Fibroblast of skin of back (primary cell): ENCODE measurements at places on chromosomes 3 and 15.

DNA sequence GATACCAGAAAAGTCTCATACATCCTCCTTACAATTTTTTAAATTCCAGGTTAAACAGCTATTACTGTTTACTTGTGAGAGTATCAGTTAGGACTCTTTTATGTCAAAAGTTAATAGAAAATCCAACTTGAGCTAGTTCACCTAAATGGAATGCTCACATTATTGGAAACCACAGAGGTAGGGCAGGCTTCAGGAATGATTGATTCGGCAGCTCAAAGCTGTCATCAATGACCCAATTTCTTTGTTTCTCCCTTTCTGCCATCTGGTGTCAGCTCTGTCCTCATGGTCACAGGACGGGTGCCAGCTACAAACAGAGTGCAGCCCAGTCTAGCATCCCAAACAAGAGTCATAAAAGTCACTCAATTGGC lies 32.2 kb downstream of the CFAP20DC start:
- DNase-seq = no peak

DNA sequence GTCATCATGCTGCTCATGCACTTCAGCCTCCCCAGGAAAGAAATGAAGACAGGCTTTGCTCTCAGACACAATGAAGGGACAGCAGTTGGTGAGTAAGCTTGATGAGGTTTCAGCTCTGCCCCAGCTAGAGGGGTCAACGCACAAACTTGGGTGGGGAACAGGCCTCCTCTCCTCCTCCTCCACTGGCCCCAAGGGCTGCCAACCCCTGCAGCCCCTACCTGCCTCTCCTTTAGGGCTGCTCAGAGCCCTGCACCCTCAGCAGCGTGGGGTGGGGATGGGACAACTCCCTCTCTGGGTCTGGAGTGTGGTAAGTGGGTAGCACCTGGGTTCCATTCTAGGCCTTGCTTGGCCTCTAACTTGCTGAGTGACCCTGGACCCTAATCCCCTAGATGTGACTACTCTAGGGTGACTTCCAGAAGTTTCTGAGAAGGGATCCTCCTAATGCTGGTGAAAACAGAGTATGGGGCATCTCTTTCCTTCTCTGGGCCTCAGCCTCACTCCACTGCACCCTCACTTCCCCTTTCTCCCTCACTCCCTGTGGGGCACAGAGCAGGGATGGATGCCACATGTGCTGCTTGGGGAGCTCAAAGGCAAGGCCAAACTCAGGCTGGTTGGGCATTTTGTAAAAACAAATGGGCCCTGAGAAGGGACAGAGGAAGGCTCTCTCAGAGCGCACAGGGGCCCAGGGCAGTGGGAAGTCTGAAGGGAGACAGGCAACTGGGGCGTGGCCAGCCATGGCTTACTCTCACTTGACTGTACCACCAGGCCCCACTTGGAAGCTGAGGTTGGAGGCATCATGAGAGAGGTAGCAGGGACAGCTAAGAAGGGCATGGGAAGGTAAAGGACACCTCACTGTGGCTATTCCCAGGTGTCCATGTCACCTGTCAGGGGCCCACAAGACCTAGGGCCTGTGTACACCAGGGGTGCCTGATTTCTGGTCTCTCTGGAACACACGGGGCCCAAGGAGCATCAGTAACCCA lies 64.0 kb downstream of the SYNM start:
- no peak for DNase-seq

GRCh38 chr15:68313501-68314410 lies 36.2 kb downstream of the FEM1B start:
- DNase-seq = no peak

GRCh38 chr15:38553071-38553470 lies 11.5 kb downstream of the RASGRP1 start:
- DNase-seq = no peak

- peak; percentile 66 for DNase-seq
Observed at GRCh38 chr3:45210308-45211041, 15.6 kb downstream of the TMEM158 start.

DNA sequence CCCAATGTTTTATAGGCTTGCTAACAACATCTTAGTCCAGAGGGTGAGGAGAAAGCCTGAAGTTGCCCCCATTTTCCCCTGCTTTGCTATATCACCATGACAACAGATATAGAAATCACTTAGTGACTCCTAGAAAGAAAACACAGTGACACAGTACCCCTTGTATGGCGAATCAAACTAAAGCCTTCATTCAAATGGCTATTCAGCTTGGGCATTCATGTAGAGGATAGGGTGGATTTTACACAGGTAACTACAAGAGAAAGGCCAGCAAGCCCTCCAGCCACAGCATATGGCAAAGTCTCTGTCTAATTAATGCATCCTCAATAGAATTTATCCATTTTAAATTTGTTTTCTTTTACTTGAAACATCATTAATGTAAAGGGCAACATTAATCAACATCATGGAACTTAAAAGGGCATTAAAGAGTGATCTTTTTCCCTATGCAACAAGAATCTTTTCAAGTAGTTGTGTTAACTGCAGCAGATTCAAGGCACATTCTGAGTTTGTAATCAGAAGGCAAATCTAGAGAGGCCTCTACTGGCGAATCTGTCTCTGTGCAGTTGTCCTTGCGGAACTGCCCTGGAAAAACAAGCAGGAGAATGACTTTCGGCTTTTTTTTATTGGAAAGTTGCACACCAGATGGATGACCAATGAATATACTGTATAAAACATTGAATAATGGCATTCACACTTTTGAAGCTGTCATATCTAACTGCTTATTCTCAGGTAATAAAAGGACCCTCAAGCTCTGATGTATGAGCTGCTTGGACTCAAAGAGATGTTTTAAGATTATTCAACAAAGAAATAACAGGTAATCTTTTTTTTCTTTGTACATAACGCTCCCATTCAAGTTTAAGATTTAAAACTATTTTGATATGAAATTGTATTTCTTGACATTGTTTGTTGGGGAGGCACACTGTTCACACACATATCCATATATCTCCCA lies 621.7 kb upstream of the AGTR1 start:
- peak; percentile 72 for DNase-seq

DNA sequence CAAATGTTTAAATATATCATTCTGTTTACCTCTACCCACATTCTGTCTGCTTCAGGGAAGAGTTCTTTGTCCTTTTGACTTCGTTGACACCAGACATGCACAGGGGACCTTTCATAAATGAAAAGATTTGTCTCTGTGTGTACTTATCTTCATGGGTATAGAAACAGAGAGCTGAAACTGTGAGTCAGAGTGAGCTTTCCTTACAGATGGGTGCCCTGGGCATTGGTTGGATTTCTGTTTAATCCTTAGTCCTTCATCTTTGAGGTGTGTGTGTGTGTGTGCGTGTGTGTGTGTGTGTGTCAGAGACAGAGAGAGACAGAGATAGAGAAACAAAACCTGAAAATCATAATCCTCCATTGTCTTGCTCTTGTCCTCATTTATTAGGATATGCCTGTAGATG lies 517.4 kb downstream of the TUSC7 start:
- no peak for DNase-seq

GRCh38 chr3:124999317-124999716 lies 56.5 kb downstream of the HEG1 start:
- no peak for DNase-seq

DNA sequence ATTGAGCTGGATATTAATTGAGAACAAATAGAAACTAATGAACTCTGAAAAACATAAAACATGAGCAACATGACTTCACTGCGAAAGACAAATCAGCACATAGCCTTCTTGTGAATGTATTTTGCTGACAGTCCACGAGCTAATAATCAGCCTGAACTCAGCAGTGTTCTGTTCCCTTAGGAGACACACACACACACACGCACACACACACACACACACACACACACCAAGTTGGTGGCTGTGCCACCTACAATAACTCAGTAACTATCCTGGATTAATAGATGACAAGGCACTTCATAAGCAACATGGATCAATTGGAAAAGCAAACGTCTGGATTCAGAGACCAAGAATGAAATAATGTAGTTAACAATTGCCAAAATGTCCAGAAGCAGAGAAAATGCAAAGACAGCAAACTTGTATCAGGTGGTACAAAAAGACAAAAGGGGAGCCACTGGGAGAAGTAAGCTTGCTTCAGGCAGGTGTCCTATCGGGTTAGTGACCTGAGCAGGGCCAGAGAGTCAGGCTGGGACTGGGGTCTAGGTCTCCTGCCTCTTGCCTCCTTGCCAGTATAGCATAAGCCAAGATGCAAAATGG lies 20.5 kb upstream of the UBE2Q2 start:
- no peak for DNase-seq

- no peak for DNase-seq
Observed at GRCh38 chr3:181955566-181955965, 243.8 kb downstream of the SOX2 start.

DNA sequence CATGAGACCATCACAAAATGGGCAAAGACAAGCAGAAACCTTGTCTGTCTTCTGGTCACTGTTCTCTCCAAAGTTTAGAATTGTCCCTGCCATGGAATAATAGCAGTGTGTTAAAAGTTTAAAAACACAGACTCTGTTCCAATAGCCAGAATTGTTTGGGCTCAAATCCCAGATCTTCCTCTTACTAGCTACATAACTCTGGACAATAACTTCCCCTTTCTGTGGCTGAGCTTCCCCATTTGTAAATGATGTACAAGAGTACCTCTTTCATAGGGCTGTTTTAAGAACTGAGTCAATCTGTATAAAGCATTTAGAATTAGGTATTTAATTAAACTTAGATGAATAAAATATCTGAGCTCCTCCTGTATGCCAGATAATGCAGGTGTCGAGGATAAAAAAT lies 623.0 kb downstream of the NTRK3 start:
- DNase-seq = no peak

DNA sequence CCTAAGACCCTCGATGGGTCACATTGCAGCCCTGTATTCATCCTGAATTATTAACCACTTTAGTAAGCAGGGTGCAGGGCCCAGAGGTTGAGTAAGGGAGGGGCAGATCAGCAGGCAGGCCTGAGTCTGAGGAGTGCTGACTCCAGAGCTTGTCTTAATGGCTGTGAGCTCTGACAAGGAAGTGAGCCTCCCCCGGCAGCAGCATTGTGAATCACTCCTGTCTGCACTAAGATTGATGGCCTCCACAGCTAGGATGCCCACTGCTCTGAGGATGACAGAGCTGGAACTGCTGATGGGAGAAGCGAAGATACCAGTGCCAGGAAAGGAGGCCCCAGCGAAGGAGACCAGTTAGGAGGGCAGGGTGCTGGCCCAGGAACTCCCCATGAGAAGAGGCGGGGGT lies 46.5 kb upstream of the CCDC174 start:
- no peak for DNase-seq

DNA sequence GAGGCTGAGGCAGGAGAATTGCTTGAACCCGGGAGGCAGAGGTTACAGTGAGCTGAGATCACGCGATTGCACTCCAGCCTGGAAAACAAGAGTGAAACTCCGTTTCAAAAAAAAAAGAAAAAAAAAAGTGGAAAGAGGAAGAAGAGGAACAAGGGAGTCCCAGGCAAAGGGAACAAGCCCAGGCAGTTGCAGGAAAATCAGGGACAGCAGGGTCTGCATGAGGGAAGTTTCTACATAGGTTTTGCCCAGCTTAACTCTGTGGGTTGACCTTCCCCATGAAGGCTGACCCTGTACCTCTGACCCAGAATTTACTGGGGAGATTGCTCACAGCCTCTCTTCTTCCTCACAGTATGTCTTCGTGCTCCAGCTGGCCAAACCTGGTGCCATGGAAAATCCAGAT lies 12.3 kb downstream of the RBP1 start:
- no peak for DNase-seq

DNA sequence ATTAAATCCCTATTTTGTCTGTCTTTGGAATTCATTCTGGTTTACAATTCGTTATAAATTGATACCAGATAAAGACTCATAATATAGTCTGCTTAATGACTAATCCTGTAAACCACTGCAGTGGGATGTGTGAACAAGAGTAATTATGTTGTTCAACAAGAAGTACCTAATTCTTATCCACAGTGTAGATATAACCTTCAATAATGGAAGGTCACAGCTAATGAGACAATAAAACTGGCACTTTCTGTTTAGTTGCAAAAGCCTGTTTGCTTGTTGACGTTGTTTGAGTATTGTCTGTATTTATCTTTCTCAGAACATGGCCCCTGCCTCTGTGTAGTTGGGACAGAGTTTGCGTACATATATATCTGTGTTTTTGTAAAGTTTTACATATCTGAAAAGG lies 26.7 kb downstream of the PIAS1 start:
- no peak for DNase-seq

DNA sequence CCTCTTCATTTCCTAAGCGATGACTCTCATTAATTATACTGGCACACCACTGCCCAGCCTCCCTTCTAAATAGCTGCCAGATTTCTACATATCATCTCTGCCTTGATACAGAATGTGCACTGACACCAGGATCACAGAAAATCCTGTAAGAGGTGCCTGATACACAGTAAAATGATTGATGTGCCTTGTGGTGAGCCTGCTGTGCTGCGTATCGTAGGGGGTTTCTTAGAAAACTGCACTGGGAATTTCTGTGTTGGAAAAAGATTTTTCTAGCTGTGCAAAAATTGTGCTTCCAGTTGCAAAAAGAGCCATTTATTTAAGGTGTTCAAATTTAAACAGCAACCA lies 3.0 kb upstream of the PLCH1 start:
- DNase-seq = no peak

- no peak for DNase-seq
Observed at GRCh38 chr15:71397377-71397776, 282.1 kb downstream of the THSD4 start.

- DNase-seq = no peak
Observed at GRCh38 chr15:39497016-39497758, 83.7 kb upstream of the THBS1 start.

- no peak for DNase-seq
Observed at GRCh38 chr15:36925653-36926426, 174.5 kb downstream of the MEIS2 start.

DNA sequence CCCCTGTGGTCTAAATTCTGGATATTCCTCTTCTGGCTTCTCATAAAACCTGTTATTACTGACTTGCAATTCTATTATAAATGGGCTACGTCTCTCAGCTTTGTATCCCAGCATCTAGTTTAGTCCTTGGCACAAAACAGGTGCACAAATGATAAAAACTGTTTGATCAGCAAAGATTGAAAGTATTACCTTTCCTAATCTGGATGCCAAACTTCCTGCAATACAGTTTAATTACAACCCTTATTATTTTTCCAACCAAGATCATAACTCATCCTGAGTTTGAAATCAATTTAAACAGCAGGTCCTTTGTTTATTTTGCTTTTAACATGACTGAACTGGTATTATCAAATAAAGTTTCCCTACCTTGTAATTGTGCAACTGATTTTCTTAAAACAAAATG lies 132.6 kb downstream of the ATP1B3 start:
- DNase-seq = no peak
